Camera-type eye (tissue), 1 donor: ENCODE measurements at places on chromosomes 4 and X. TPM values are rescaled to one million over a fixed set of nuclear protein-coding genes. Genes with fewer than 3 reads are reported as not detected.

PNMA6A gene
- total RNA-seq, result 11.5 TPM

CD99 gene
- total RNA-seq, result 77.2 TPM

MAP3K15 gene
- 0.49 TPM for total RNA-seq

GBA3 gene
- not detected for total RNA-seq

SSX2B gene
- not detected for total RNA-seq

NXF3 gene
- total RNA-seq, result not detected

PRPS2 gene
- 13.4 TPM for total RNA-seq

XPNPEP2 gene
- total RNA-seq, result 2.7 TPM

RTL9 gene
- total RNA-seq, result 1.2 TPM

MAGEA2B gene
- total RNA-seq, result not detected

CWH43 gene
- 1.4 TPM for total RNA-seq

MSMO1 gene
- 73.3 TPM for total RNA-seq

MAGEA1 gene
- total RNA-seq, result not detected

HS3ST1 gene
- total RNA-seq, result 2.3 TPM

OTC gene
- not detected for total RNA-seq

FGF5 gene
- 0.16 TPM for total RNA-seq

XAGE2 gene
- total RNA-seq, result not detected

SAP30 gene
- total RNA-seq, result 52.1 TPM

F11 gene
- 0.44 TPM for total RNA-seq

MAPK10 gene
- total RNA-seq, result 179 TPM

MAGEA11 gene
- 0.77 TPM for total RNA-seq

FDCSP gene
- total RNA-seq, result not detected

HSFX3 gene
- total RNA-seq, result not detected

PAGE4 gene
- total RNA-seq, result not detected

PPID gene
- total RNA-seq, result 25.5 TPM

TRPC5OS gene
- 0.22 TPM for total RNA-seq

STPG2 gene
- total RNA-seq, result 1.2 TPM

ZAR1 gene
- 0.44 TPM for total RNA-seq

RBMX2 gene
- 19.4 TPM for total RNA-seq

ZIC3 gene
- total RNA-seq, result 25.2 TPM

MAGEA10 gene
- not detected for total RNA-seq

ARHGAP36 gene
- total RNA-seq, result 2.4 TPM
